Astrocyte (in vitro differentiated cells and primary cell): ENCODE measurements at places on chromosomes 1 and 21. TPM values are rescaled to one million over a fixed set of nuclear protein-coding genes. Genes with fewer than 3 reads are reported as not detected.

The HHIPL2 gene
- 0.16 and 0.50 TPM in 2 replicates for total RNA-seq

The ANKRD34A gene
- total RNA-seq = 5.8 and 6.3 TPM in 2 replicates

The TMEM82 gene
- total RNA-seq = not detected in 2 replicates

The LCE1F gene
- not detected in 2 replicates for total RNA-seq

- DNase-seq = no peak
Measured at GRCh38 chr1:113870778-113871177, 734 bp downstream of the PTPN22 start.

GRCh38 chr1:150798525-150798924 is 9.5 kb downstream of the CTSK start:
- DNase-seq = peak; percentile 41

GRCh38 chr1:20178634-20179370 is 7.1 kb upstream of the UBXN10 start:
- no peak for DNase-seq

GRCh38 chr21:27261676-27262075 is 294.8 kb upstream of the ADAMTS5 start:
- no peak for DNase-seq

DNA sequence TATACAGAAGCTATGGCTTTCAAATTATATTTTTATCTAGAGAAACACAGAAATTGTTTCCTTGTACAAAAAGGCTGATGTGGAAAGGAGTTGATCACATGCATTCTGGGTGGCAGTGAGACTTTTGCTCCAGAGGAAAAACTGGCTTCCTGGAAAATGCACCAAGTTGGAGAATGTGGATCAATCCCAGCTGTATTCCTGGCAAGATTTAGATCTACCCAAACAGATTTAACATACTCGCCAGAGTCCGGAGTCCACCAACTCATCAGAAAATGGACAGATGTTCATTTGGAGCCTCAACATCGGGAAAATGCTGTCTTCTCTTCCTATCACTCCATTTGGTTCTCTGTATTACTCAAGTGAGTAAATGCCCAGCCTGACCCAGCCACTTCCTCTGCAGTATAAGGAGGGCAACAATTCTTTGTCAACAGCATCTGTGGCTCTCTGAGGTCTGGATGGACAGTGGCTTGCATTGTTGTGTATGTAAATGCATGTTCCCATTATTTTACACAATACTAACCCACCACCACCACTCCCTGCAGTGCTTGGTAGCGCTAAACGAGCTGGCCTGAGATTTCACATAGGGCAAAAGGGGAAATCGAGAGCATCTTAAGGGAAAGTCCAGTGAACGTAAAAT is 226.2 kb upstream of the IRF2BP2 start:
- no peak for DNase-seq

DNA sequence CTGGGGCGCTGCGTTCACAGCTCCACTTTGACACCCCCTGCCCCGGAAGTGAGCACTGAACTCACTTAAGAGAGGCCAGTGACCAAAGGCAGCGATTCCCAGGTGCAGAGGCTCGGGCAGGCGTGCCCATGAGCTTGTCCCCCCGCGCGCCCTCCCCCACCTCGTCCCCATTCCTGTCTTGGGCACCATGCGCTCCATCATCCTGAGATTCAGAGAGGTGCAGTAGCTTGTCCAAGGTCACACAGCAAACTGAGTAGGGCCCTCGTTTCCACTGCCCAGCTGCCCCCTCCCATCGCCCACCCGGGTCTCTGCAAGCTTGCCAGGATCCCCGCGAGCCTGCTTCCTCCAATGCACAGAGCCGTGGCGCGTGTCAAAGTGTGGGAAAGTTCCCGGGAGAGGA is 68.0 kb downstream of the SYT2 start:
- DNase-seq = no peak

The NCDN gene
- total RNA-seq = 40.3 and 42.1 TPM in 2 replicates

The FAM72B gene
- 2.9 and 3.4 TPM in 2 replicates for total RNA-seq

GRCh38 chr1:99768104-99768503 is 1.7 kb upstream of the FRRS1 start:
- peak; percentile 10 for DNase-seq

DNA sequence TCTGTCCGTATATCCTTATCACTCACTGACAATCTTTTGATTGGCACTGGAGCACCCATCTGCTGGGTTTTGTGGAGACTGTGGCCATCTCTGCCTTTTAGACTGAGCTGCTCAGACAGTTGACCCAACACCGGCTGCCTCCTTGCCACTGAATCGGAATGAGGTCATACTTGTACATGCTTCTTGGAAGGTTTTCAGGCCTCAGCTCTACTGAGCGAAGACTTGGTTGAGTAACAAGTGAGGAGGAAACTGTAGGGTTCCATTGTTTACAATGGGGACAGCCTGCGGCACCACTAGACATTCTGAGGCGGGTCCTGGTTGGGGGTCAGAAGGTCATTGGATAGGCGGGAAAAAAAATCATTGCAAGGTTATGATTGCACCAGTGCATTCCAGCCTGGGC is 320.3 kb downstream of the KIF26B start:
- peak; percentile 72 for DNase-seq

The SGIP1 gene
- 4.4 and 8.8 TPM in 2 replicates for total RNA-seq

DNA sequence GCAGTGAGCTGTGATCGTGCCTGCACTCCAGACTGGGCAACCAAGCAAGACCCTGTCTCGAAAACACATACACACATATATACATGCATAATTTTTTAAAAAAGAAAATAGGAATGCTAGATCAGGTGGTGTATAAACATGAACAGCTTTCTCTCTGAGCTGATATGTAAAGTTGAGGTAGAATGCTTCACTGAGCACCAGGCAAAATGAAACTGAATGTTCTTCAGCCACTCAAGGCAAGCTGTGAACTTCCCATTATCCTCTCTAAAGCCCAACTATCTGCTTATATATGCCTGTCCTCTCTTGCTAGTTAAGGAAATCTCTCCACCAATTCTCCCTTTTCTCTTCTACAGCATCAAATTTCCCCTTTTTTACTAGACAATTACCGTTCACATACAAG is 93.0 kb downstream of the NUF2 start:
- no peak for DNase-seq

- no peak for DNase-seq
Measured at GRCh38 chr1:15994081-15994480, 10.0 kb upstream of the SRARP start.

- peak; percentile 83 for DNase-seq
Measured at GRCh38 chr1:230163205-230163604, 96.2 kb downstream of the GALNT2 start.

The S100A14 gene
- 0.38 and 0.57 TPM in 2 replicates for total RNA-seq

The ASPM gene
- total RNA-seq = 2.2 and 3.9 TPM in 2 replicates

- DNase-seq = no peak
Measured at GRCh38 chr1:42952303-42953001, 6.2 kb downstream of the SLC2A1 start.

GRCh38 chr1:222898191-222898527 is 83.3 kb downstream of the DISP1 start:
- no peak for DNase-seq

- no peak for DNase-seq
Measured at GRCh38 chr1:82391712-82392111, 591.0 kb downstream of the ADGRL2 start.

DNA sequence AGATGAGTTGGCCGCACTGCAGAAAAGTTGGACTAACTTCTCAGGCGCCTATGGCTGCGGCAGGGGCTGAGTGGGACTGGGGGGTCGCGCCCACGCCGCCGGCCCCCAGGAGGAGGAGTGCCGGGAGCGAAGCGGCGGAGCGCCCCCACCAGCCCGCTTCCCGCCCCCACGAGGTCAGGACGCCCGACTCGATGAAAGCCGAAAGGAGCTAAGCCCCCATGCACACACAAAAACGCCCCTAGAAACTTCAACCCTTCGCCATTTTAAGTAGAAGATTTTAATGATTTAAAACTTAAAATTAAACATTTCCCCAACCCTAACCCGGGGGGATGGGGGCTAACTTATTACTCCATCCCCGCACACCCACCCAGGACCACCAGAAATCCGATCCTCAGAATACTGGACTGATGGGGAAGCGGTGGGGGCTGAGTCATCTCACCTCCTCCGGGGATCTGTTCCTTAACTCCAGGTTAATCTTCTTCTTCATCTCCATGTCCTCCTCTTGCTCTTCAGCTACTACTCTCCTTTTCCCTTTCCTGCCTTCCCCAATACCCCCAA is 539 bp downstream of the ANP32E start:
- no peak for DNase-seq

- no peak for DNase-seq
Measured at GRCh38 chr1:147723691-147724323, 36.6 kb downstream of the GJA5 start.

DNA sequence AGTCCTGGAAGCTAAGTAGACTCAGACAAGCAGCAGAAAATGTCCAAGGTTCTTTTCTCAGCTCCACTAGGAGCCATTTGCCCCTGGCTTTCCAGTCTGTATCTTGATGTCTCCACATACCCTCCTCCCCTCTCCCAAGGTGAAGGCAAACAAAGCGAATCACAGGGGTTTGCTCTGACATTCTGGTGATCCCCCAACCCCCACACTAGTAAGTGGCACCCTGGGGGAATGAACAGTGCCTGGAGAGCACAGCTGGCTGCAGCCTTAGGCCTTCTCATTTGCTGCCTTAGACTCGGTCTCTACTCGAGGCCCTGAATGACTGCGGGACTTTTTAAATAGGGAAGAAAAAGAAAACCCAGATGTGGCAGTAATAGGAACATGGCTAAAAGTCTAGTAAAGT is 15.3 kb downstream of the ERI3 start:
- no peak for DNase-seq

GRCh38 chr1:157272729-157273524 is 134.7 kb upstream of the ETV3 start:
- no peak for DNase-seq

DNA sequence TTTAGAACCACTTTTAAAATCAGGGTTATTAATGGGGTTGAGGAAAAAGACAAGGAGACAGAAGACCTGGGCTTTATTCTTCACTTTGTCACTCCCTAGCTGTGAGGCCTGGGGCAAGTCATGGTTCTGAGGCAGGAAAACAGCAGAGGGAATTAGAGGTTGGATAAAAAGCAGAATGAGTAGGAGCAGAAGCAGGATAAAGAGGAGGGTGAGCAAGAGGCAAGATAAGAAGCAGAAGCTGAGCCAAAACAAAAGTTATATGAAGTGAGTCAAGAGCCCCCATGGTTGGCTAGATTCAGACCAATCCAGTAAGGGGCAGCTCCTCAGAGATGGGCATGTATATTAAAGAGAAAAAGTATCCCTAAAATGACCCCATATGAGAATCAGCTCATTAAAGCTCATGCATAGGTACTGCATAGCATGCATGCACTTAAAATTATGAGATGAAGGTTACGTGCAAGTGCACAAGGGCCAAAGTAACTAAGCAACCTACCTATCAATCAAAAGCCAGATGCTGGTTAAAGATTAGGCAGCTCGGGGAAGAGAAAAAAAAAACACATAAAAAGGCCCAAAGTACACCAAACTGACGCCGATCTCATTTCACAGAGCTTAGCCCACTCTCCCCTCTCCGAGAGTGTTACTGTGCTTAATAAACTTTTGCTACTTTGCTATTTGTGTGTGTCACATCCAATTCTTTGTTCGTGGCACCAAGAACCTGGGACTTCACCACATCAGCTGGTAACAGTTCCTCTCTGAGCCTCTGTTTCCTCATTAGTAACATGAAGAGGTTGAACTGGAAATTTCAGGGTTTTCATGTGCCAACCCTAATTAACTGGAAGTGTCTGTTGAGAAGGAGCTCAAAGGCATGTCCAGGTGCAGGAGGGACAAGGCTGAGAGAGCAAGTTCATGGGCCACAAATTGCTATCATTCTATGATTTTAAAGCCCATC is 2.2 kb downstream of the AVPR1B start:
- peak; percentile 12 for DNase-seq

DNA sequence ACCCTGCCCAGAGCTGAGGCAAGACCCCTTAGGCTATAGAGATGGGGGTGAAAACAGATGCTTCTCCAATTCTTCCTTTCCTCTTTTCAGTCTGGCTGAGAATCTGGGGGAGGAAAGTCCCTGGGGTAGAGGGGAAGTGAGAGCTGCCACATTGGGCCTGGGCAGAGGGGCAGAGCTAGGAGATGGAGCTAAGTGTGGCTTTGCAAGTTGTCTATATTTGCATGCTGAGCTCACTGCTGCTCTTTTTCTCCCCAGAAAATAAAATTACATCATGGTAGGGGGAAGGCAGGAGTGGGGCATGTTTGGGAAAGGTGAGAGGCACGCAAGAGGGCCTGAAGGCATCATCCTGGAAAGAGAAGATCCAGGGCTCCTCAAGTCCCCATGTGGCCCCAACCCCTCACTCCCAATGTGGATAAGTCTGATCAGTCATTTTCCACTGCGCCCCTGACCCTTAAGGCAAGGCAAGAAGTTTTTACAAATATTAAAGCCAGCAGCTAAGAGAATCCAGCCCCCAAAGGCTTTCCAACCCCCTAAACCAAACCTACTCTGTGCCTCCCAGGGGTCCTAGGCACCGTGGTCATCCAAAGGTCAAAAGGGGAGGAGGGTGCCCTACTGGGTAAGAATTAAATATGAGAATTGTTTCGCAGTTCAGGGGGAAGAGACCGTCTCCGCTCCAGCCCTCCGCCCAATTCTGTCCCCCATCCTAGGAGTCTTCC is 500 bp upstream of the PEA15 start:
- no peak for DNase-seq

DNA sequence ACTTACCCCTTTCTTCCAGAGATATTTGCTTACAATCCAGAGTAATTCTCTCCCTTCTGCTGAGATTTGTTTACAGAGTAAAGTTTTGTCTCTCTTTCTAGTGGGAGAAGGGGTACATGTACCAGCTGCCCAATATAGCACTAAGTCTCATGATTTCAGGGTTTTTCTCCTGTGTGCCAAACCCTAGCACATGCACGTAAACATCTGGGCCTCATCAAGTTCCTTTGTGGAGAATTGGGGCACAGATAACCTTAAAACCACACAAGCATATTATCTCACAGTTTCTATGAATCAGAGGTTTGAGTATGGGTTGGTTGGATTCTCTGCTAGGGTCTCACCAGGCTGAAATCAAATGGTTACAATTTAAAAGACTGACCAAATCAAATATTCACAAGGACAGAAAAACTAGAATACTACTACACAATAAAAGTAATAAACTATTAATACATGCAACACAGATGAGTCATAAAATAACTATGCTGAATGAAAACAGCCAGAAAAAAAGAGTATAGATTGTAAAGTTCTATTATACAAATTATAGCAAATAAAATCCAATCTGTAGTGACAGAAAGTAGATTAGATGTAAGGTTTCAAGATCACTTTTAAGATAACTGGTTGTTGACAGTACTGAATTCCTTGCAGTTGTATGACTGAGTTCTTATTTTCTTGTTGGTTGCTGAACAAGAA is 347.4 kb upstream of the PTBP2 start:
- peak; percentile 66 for DNase-seq

The KCNA3 gene
- total RNA-seq = 0.09 TPM in 1 of 2 replicates, not detected in the other

DNA sequence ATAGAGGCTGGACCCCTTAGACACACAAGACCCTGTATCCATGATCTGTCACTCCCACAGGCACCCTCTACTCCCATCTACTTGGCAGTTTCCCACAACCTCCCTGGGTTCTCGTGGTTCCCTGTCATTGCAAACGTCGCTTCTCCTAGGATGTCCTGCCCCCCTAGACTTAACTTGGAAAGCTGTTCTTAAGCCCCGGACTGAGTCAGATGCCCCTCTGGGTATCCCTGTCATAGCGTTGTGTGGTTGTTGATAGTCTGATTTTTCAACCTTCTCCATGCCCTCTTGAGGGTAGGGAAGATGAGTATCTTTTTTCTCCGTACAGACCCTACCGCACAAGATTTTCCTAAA is 11.8 kb downstream of the RCC1 start:
- DNase-seq = no peak
